ENCODE measurements at places on chromosomes 6 and 20. TPM values are rescaled to one million over a fixed set of nuclear protein-coding genes. Genes with fewer than 3 reads are reported as not detected.

DNA sequence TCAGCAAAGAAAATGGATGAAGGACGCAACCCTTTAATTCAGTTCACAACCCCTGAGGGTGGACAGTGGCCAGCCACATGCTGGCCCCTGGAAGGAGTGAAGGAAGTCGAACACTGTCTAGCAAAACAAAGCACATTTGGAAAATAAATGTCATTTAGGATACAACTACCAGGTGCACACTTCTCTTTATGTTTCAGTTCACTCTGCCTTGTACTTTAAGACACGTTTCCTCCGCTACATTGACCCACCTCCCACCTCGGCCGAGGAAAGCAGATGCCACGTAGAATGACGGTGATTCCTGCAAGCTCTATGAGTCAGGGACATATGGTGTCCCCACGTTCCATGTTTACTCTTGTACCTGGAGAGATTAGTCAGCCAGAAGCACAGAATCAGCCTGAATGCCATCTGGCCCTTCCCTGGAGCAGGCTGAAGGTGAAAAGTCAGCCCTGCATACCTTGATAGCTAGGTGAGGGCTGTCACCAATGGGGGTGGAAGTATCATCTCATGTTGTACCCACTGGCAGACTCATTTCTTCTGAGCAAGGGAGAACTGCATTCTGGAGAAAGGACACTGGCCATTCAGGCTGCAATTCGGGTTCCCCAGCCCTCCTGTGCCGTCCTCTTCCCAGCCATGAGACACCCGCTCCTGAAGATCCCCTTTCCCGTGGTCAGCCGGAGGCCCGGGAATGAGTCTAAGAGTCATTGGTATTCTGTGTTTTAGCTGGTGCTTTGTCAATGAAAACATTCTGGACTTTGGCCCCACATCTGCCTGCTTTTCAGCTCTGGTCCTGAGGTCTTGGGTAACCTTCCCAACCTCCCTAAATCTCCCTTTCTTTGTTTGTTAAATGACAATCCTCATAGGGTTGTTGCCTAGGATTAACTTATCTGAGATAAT is 60.6 kb downstream of the FOXA2 start:
- no peak for DNase-seq

GRCh38 chr6:56145616-56146015 is 101.8 kb downstream of the COL21A1 start:
- DNase-seq, result no peak

GRCh38 chr6:15025446-15025845 is 220.4 kb upstream of the JARID2 start:
- no peak for DNase-seq

DNA sequence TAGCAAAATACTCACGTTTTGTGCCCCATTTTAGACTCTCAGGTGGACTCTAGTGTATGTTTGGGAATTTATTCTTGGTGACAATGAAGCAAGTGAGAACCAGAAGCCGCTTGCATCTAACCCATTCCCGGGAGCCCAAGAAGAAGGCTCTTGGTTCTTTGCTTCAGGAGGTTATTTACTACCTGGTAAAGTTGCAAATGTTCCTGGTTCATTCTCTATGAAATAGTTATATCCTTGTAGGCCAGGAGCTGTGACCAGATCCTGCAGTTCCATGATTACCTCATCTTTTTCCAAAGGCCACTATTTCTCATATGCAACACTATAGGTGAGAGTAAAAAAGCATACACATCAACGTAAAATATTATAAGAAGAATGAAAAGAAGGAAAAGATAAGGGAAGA is 60.9 kb upstream of the FABP7 start:
- DNase-seq, result no peak

DNA sequence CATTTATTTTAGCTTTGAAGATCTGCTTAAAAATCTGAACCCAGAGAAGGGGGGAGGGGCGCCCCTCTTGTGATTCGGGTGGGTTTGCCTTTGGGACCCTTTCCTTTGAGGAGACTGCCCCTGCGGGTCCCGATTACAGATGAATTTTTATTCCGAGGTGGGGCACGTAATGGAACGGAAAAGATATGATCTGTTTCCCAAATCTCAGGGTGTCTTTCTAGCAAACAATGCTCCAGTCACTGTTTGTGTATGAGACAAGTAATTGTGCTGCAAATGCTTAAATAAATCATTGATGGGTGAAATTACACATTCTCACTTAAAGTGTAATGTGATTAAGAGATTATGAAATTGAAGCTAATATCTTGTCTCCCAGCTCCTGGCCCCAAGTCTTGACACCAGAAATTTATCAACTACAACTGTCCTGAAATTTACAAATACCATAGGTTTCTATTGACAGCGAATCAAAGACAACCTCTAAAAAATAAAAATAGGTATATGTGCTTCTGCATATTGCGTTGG is 30.7 kb downstream of the TFAP2A start:
- no peak for DNase-seq

- DNase-seq, result no peak
Observed at GRCh38 chr6:414447-414846, 22.9 kb downstream of the IRF4 start.

DNA sequence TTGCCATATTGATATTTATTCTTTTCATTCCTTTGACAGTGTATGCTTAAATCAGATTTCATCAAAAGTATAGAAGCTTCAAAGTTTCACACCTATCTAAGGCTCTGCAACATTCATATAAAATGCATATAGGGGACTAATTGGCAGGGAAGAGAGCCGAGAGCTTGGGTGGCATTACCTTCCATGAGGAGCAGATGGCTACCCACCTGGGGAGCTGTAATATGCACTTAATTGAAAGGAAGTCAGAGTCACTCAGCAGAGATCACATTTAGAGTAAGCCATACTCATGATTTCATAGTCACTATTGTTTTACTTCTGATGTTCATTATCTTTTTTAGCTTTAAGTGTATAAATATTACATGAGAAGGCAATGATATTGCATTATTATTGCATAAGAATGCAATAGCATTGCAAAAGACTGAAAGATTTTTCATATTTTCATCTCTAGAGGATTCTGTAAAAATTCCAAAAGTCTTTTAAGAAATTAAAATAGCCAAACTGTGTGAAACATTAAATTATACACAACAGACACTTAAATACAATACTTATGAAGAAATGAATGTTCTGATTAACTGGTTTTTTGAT is 1305.2 kb downstream of the EPHA7 start:
- no peak for DNase-seq

DNA sequence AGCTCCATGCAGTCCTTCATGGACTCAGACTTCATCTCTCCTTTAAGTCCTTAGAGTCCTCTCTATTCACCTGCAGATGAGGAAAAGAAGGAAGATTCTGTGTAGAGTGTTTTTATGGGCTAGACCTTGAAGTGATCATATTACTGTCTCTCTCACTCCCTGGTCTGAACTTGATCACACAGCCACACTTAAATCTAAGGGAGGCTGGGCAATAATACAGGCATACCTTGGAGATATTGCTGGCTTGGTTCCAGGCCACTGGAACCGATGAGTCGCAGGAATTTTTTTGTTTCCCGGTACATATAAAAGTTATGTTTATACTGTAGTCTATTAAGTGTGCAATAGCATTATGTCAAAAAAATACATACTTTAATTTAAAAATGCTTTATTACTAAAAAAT is 59.2 kb upstream of the FOXO3 start:
- DNase-seq, result no peak

DNA sequence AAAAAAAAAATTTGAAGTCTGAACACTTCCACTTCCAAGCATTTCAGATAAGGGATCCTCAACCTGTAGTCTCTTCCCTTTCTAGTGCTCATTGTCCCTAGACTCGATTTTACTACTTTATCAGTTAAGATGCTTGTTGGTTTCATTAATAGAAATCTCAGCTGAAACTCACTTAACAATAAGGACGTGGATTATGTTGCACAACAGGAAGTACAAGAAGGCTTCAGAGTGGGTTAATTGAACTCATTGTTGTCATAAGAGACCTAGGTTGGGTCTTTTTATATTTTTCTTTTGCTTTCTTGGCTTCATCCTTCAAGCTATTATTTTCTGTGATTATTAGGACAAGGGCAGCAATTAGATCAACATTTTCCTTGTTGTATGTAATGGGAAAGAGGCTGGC is 175.2 kb downstream of the CDKAL1 start:
- no peak for DNase-seq

ZNF451 gene
- 73.8 TPM for total RNA-seq

GNRH2 gene
- 5.5 TPM for total RNA-seq

ATG5 gene
- total RNA-seq, result 38.4 TPM

LINC00237 gene
- total RNA-seq, result 0.49 TPM
